Activated CD4-positive, alpha-beta T cell treated with anti-CD3 and anti-CD28 coated beads, Interleukin-2, amount 10 ng/mL, durations not matched to agents 7 days and 5 days (primary cell): ENCODE measurements at places on chromosomes 12 and 14. TPM values are rescaled to one million over a fixed set of nuclear protein-coding genes. Genes with fewer than 3 reads are reported as not detected.

Gene DEGS2
- 0.15 TPM for total RNA-seq

Gene SERPINA9
- total RNA-seq, result not detected

Gene POTEG
- total RNA-seq, result not detected

Gene GPX2
- total RNA-seq, result not detected

Gene DPY19L2
- 0.27 TPM for total RNA-seq

Gene KRT81
- not detected for total RNA-seq

Gene KRT85
- total RNA-seq, result not detected

Gene ACOT4
- 1.6 TPM for total RNA-seq

Gene TAS2R50
- 0.60 TPM for total RNA-seq

Gene A2M
- total RNA-seq, result not detected

Gene ZNF664
- total RNA-seq, result 46.6 TPM

Gene SIRT4
- total RNA-seq, result 0.94 TPM

Gene LPAR5
- total RNA-seq, result 6.6 TPM

Gene SLC7A7
- 0.25 TPM for total RNA-seq

Gene RHOJ
- not detected for total RNA-seq

Gene CPNE6
- not detected for total RNA-seq

Gene CEBPE
- total RNA-seq, result 0.98 TPM

Gene NPAS3
- not detected for total RNA-seq

Gene SIX6
- total RNA-seq, result not detected

Gene RNF212B
- not detected for total RNA-seq

Gene GLIPR1L2
- 0.75 TPM for total RNA-seq

Gene COPZ1
- 124 TPM for total RNA-seq

Gene CDKN1B
- total RNA-seq, result 117 TPM

Gene ST8SIA1
- total RNA-seq, result 0.52 TPM

Gene LUM
- total RNA-seq, result not detected

Gene AP1G2
- total RNA-seq, result 306 TPM

Gene KRT74
- 0.15 TPM for total RNA-seq

Gene CLEC14A
- total RNA-seq, result not detected

Gene KRT5
- total RNA-seq, result not detected
